ENCODE measurements at places on chromosomes 11 and 22. TPM values are rescaled to one million over a fixed set of nuclear protein-coding genes. Genes with fewer than 3 reads are reported as not detected.
A peak's percentile ranks its signal among the peaks of the same experiment; 100 is the strongest.

DNA sequence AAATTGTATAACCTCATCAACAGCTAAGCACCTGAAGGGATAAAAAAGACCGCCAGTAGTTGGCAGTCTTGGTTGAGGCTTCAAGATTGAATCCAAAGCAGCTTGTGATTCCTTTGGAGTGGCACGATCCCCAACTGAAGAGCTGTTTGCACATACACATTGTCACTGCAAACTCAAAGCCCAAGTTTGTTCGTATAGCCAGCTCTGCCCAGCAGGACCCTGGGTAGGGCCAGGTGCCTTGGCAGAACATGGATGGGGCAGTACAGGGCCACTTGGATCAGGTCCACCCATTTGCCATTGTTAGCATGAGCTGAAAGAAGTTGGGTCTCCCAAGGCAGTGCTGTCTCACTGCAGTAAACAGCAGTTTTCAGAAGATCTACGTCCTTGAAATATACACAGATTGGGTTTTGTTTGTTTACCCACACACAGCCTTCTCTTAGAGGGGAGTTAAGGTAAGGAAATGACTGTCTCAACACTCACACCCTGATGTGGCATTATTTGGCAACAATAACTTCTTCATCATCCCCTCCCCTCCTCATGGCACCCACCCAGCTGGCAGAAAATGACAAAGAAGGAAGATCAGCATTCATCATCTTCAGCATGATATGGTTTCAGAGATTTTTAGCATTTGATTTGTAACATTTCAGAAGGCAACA, 132.9 kb downstream of the COMMD9 start:
- DNase-seq = no peak

DNA sequence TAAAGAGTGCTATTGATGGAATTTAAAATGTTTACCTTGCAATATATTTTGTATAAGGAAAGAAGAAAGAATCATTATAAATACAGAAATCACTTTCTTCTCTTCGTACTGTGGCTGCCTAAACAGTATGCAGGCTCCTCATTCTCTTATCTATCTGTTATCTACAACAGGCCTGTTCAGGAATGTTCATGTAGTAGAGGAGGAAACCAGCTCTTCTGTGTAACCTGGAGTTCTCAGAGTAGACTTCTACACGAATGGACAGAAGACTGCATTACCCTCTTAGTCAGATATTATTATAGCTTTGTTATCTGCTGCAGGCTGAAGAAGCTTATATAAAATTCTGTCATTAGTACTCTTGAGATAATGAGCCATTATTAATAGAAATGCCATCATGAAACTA, 1225.9 kb upstream of the CNTN5 start:
- DNase-seq = no peak

DNA sequence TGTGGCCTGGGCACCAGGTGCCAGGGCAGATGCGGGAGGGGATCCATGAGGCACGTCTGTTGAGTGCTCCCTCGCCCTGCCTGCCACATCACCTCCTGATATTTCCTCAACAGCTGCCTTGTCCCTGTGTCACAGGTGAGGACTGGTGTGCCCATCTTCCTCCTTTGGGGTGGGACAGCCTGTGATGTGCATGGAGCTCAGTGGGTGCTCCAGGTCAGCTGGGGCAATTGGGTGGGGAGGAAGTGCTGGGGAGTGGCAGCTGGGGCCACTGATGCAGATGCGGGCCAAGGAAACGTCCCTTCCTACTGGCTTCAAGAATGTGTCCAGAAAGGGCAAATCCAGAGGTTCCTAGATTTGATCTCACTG, 83.6 kb downstream of the MORC2 start:
- no peak for DNase-seq

DNA sequence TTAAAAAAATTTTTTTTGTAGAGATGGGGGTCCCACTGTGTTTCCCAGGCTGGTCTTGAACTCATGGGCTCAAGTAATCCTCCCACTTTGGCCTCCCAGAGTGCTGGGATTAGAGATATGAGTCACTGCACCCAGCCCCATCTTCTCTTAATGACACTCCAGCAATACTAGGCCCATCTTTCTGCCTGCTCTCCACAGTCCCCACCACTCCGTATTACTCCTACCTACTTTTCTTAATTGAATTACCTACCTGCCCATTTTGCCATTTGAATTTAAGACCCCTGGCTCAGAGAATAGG, 2.0 kb upstream of the STIM1 start:
- DNase-seq = no peak

- DNase-seq = no peak
Observed at GRCh38 chr11:119505071-119505470, 82.1 kb upstream of the THY1 start.

DNA sequence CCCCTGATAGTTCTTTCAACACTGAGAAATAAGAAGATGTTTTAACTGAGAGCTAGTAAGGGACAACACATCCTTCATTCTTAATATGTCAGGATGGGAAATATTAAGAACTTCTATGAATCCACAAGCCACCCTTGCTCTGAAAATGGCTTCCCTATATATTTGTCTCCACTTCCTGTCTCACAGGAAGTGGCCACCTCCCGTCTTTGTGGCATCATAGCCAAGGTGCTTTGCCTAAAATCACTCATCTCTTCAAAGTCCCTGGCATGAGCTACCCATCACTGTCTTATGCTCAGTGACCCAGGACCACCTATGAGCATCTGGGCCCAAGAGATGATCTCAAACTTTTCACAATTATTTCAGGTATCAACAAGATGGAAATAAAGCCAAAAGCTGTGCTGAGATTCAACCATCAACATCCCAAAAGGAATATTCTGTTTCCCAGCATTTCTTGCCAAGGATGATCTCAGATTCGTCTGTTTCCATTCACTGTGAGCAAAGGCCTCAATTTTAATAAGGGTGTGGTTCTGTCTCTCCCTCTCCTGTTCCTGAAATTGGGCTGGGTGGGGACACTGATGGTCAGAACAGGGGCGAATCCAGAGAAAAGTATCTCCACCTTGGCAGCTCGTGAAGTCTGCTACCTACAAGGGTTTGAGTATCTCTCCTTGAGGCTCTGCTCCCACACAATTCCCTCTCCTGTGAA, 493.9 kb downstream of the MN1 start:
- DNase-seq = no peak

DNA sequence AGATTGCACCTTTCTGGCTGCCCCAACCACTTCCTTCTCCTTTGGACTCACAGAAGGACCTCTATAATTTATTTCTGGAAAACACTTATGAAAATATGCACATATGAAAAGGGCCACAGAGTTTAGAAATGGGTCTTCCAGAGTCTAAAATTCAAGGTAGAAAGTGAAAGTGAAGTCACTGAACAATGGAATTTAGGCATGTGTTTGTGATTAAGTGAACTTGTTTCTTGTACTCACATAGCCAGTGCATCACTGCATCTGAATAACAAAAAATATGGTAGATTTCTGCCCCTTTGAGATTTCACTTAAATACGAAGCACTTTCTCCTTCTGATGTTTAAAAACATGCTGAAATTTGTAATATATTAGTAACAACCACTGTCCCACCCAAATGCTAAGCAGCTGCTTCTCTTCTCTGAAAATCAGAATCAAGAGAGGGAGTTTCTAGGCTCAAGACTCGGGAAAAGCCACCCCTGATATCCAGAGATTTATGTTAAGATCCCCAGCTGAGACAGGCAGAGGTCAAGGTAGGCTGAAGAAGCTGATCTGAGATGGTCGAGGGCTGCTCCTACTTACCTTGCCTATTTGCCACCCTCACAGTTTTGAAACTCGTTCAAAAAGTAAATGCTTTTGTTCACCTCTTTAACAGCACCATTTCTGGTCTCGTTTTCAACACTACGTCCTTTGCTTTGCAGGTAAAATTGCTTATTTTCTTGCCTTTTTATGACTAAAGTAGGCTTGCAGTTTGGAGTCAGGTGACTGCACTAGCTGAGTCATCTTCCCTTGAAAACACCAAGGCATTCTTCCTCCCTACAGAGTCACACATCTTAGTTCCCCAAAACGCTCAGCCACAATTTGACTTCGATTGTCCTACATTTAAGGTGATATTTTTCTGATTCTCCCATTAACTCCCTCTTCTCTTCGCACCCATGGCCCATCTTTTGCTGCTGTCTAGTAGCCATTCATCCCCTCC, at the start of gene XKR3:
TSS of gene XKR3 (minus strand) at position 696 of the 972 bp plus-strand sequence. CDS start 17,338 bp downstream, outside the sequence.
- no peak for DNase-seq

GRCh38 chr11:132859306-132859705, 673.0 kb downstream of the OPCML start:
- no peak for DNase-seq

- no peak for DNase-seq
Observed at GRCh38 chr11:126465573-126466188, 110.2 kb downstream of the ST3GAL4 start.

DNA sequence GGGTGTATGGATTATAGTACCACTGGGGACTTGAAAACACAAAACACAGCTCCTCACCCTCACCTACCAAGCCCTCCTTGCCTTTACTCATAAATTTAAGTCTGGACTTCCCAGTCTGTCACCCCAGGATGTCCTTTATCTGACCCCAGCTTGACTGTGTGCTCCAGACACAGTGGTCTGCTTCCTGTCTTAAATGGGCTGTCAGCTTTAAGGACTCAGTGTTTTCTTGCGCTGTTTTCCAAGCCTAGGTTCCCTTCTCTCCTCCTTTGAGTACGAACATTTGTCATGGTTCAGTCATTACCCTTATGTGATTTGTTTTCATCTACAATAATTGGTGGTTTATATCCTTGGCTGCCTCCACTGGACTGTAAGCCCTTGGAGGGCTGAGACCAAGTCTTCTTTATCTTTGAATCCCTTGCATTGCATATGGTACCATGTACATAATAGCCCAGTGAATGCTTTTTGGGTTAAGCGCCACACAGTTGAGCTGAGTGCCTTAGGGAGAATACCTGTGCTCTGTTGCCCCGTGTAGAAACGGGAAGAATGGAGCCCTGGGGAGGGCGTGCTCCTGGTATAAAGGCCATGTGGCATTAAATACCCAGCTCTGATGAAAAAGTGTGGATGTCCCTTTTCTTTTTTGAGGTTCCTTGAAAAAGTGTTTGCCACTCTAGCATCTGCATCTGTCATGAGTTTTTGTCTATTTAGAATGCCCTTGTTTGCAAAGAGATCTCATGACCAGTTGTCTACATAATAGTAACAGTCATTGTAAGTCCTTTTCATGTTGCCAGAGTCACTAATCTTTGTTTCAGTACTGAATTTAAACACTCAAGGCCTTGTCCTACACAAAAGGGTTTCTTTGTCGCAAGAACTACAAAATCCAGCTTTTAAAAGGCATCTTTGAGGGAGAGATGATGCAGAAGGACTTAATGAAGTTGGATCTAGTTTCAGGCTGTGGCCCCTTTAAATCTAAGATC, 14.0 kb downstream of the PANX1 start:
- DNase-seq = no peak

GRCh38 chr11:27882066-27882697, 181.9 kb upstream of the BDNF start:
- DNase-seq = no peak

GRCh38 chr11:90326647-90327046, 103.8 kb upstream of the CHORDC1 start:
- DNase-seq = no peak

GRCh38 chr22:29351891-29352290, 36.4 kb upstream of the RASL10A start:
- DNase-seq = no peak

DNA sequence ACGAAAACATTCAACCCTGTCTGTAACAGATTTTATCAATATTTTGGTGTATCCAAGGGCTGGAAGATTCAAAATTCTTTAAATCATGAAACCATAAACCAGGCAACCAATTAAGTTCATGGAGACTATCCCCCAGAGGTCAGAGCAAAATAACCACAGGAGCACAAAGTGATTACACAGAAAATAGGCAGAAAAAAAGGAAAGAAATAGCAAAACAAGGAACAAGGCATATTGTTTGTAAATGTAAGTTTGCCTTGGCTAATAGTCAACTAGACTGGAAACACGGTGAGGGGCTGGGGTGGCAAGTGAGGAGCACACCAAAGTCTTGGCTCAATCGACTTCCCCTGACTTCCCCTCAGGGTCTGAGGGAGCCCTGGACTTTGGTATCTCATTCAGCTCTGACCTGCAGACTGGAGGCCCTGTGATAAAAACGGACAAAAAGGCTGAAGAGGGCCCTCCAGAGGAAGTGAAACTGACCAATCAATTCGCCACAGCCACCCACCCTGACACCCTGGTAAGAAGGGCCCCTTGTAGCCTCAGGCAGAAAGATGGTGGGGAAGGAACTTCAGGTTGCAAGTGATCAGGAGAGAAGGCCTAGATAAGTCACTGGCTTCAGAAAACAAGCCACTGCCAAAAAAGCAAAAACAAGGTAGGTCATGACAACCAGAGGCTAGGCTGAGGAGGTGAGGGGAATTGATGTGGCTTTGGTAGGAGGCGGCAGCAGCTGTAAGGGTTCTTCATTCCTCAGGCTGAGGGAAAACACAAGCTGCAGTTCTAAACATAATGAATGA, 1.8 kb downstream of the SIK3 start:
- DNase-seq = peak; percentile 80

DNA sequence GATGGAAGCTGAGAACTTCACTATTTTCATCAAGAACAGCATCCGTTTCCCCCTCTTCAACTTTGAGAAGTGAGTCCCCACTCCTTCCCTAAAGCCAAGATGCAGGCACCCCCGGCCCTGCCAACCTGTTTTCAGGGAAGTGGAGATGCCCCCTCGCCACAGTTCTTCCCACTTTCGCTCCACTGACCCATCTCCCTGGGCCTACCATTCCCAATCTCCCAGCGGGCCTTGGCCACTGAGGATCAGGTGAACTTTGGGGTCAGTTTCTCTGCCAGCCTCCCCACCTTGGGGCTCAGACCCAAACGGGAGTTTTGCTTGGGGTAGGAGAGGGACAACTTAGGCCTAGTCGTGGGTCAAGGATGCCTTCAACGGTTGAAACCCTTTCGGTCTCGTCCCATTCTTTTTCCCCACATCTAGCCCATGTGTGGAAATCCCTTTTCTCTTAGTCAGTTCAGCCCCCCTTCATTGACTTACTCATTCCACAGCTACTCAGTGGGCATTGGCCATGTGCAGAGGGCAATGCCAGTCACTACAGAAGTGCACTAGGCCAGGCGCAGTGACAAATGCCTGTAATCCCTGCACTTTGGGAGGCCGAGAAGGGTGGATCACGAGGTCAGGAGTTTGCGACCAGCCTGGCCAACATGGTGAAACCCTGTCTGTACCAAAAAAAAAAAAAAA, 10.6 kb downstream of the P2RX3 start:
- no peak for DNase-seq

- DNase-seq = no peak
Observed at GRCh38 chr11:123404676-123405075, 25.4 kb upstream of the GRAMD1B start.

DNA sequence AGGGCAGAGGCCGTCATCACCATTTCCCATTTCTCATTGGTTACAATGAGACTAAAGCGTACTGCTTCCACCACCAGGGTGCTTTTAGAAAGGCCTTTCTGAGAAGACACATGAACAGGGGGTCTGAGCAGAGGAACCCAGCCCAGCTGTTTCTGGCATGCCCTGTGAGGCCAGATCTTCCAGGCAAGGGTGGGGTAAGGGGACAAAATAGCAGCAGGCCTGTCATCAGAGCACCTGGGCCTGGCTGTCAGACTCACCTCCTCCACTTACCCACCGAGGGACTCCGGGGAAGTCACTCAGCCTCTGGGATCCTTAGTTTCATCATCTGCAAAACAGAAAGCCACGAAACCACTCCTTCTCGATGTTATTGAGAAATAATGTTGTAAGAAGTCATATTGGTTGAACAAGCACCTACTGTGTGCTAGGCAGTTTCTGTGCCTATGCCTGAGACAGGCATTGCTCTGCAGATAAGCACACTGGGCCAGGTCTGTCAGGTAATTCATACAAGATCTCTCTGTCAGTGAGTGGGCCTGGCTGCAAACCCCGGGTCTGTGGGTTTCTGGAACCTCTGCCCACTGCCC, 8.8 kb upstream of the WNT11 start:
- no peak for DNase-seq

PATE4 gene
- polyA plus RNA-seq = not detected

SOX6 gene
- not detected for polyA plus RNA-seq

PTPRJ gene
- 16.0 TPM for polyA plus RNA-seq

KRTAP5-2 gene
- polyA plus RNA-seq = 0.46 TPM

FAM83F gene
- 0.01 TPM for polyA plus RNA-seq

OR5A1 gene
- not detected for polyA plus RNA-seq
